ENCODE measurements at places on chromosomes 2 and 18. TPM values are rescaled to one million over a fixed set of nuclear protein-coding genes. Genes with fewer than 3 reads are reported as not detected.

DNA sequence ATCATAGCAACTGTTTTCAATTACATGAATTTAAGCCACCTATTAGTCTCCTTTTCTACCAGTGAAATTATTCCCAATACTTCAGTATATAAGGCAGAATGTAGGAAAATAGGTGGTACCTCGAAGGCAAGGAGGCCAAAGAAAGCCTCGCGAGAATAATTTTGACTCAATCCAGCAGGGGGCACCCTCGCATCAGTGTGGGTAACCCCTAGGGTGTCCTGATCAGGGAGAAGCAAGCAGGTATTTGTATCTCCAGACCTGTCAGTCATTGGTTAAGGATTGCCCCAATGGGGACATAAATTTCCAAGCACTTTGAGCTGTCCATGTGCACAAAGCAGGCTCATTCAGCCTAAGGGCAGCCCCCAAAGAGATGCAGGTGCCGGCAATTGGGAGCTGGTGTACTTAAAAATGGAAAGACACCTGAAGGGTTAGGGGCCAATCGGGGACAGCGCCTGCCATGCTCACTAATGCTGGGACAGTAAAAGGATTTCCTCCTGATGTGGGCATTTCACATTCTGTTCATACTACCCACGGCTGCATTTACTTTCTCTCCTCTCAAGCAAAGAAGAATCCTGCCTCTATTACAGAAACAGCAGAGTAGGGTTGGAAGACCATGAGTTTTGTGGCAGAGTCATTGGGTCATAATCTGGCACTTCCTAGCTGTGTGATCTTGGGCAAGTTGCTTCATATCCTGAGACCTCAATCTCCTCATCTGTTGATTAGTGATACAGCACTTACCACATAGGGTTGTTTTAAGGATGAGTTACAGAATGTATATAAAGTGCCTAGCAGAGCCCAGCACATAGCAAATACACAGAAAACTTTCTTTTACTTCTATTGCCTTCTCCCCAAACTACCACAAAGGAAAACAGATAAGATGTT, 136.1 kb downstream of the ICOS start:
- no peak overlapping the region for H3K4me3 ChIP-seq
- no peak overlapping the region for H3K27ac ChIP-seq
- H3K27me3 ChIP-seq: no peaks in the 10 kb centered on the region
- H3K36me3 ChIP-seq: no peaks in the 10 kb centered on the region
- no peak for DNase-seq

GRCh38 chr18:24841536-24841935, 381.1 kb downstream of the HRH4 start:
- no peaks in the 10 kb centered on the region for H3K36me3 ChIP-seq
- H3K4me1 ChIP-seq: no peaks in the 10 kb centered on the region
- no peak overlapping the region for H3K27ac ChIP-seq
- no peak for DNase-seq

- H3K36me3 ChIP-seq: no peaks in the 10 kb centered on the region
- no peak overlapping the region for H3K4me3 ChIP-seq
- H3K27me3 ChIP-seq: no peaks in the 10 kb centered on the region
- DNase-seq: peak; percentile 22
- H3K4me1 ChIP-seq: no peaks in the 10 kb centered on the region
These were observed 30.0 kb downstream of the RNF125 start for GRCh38 chr18:32048507-32049091.

GRCh38 chr18:46755315-46756024, 1.4 kb downstream of the ST8SIA5 start:
- no peaks in the 10 kb centered on the region for H3K36me3 ChIP-seq
- no peaks in the 10 kb centered on the region for H3K27me3 ChIP-seq
- DNase-seq: no peak
- no peak overlapping the region for H3K27ac ChIP-seq
- H3K4me3 ChIP-seq: no peak overlapping the region

GRCh38 chr2:21198637-21199036, 74.9 kb downstream of the TDRD15 start:
- H3K4me3 ChIP-seq: no peak overlapping the region
- H3K27ac ChIP-seq: no peak overlapping the region
- no peaks in the 10 kb centered on the region for H3K36me3 ChIP-seq
- H3K27me3 ChIP-seq: no peaks in the 10 kb centered on the region
- no peak for DNase-seq

DNA sequence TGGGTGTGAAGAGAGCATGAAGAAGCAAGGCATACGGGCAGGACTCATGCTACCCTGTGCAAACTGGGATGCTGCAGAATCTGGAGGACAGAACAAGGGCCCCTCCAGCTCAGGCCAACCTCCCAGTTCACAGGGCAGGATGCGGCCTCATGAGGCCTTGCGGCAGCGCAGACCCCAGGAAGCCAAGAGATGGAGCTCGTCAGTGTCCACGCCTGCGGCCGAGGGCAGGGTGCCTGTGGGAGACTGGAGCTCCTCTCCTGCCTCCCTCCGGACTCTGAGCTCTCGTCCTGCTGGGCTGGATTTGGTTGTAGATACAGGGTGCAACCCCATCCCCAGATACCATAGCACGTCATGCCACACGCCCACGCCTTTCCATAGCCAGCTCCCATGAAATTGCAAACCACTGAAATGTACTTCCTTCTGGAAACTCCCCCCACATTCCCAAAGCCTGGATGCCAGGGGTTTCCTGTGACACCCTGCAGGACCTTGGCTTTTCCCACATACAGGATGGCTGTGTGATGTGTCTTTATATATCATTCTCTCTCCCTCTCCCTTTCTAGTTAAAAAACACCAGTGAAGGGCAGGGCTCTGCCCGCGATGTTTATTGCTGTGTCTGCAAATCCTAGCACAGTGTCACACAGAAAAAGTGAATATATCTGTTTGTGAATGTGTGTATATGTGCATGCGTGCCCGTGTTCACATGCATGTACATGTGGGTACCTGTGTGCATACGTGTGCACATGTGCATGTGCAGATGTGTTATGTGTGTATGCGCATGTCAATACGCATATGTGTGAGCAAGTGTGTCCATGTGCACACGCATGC, 12.3 kb upstream of the SNTG2 start:
- H3K36me3 ChIP-seq: no peaks in the 10 kb centered on the region
- H3K27me3 ChIP-seq: no peaks in the 10 kb centered on the region
- no peak overlapping the region for H3K4me3 ChIP-seq
- DNase-seq: no peak

DNA sequence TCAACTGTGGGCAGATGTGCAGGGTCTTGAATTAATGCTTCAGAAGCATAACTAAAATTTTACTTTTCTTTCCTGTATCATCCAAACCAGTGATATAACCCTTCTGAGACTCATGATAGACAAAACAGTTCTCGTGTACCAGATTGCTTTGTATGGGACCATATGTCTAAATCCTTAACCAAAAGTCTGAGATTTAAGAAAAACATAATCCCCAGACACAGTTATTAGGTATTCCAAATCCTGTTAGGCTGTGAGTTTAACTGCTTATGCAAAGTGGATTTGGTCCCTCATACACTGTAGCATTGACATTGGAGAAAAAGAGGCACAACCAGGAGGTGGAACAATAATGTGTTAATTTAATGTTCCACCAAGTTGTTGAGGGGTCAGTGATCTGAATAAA, 235.0 kb downstream of the PMAIP1 start:
- no peaks in the 10 kb centered on the region for H3K4me1 ChIP-seq
- no peak overlapping the region for H3K27ac ChIP-seq
- DNase-seq: no peak
- H3K27me3 ChIP-seq: no peaks in the 10 kb centered on the region
- no peak overlapping the region for H3K4me3 ChIP-seq
- H3K36me3 ChIP-seq: no peaks in the 10 kb centered on the region

DNA sequence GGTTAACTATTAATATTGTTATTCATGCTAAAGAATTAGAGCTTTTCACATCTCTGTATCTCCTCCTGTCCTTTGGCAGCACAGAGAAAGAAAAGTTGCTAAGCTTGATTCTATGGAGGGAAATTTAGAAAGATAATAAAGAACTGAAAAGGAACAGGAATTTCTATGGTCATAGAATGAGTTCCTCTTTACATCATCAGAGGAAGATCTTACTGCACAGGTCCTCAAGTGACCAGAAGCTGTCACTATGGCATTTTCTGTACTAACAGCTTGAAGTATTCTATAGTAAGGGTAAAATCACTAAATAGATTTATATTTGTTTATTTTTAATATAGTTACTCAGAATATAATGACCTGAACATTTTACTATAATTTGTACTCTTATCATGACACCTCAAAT, 6.0 kb upstream of the PRKD3 start:
- no peaks in the 10 kb centered on the region for H3K36me3 ChIP-seq
- no peak for DNase-seq
- no peak overlapping the region for H3K27ac ChIP-seq

DNA sequence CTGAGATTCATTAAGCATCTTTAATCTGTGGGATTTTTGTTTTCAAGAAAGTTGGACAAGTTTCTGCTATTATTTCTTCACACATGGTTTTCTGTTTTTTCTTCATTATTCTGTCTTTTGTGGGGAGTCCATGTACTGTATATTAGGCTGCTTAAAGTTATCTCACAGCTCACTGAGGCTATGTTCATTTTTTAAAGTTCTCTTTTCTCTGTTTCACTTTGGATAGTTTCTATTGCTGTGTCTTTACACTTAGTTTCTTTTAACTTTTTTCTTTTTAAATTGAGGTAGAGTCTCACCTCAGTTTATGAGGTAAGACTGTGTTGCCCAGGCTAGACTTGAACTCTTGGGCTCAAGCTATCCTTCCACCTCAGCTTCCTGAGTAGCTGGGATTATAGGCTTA, 8.6 kb downstream of the OSBPL6 start:
- no peak overlapping the region for H3K27ac ChIP-seq
- H3K36me3 ChIP-seq: no peaks in the 10 kb centered on the region
- no peak overlapping the region for H3K4me3 ChIP-seq

- H3K27me3 ChIP-seq: no peaks in the 10 kb centered on the region
- H3K27ac ChIP-seq: no peak overlapping the region
- DNase-seq: no peak
- no peak overlapping the region for H3K4me3 ChIP-seq
These were observed 3.5 kb upstream of the SLC9A2 start for GRCh38 chr2:102615620-102616436.

DNA sequence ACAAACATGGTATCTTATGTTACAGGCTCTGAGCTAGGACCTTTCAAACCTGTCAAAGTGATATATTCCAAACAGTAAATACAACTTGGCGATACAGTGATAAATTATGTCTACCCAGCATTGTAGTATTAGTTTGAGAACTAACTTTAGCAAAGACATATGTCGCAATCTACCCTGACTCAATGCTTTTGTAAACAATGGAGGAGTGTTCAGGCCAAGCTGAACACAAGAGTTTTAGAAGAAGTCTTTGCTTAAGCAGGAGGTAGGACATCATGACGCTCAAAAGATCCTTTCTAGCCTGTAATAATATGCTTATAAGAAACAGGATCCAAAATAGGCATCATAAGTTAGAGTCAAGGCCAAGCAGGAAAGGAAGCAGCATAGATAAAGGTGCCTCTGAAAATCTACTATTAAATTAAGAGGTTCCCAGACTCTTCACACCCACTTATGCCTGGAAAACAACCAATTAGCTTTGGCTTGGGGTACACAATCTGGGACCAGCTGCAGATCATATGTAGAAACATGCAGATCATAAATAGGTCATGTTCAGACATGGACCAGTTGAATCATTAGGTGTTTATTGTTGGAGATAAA, 132.5 kb downstream of the CSRNP3 start:
- no peaks in the 10 kb centered on the region for H3K36me3 ChIP-seq
- no peak overlapping the region for H3K27ac ChIP-seq
- peaks cover 3% of the 10 kb centered on the region for H3K4me1 ChIP-seq
- no peak for DNase-seq
- peaks cover 3% of the 10 kb centered on the region for H3K27me3 ChIP-seq
- H3K4me3 ChIP-seq: no peak overlapping the region

DNA sequence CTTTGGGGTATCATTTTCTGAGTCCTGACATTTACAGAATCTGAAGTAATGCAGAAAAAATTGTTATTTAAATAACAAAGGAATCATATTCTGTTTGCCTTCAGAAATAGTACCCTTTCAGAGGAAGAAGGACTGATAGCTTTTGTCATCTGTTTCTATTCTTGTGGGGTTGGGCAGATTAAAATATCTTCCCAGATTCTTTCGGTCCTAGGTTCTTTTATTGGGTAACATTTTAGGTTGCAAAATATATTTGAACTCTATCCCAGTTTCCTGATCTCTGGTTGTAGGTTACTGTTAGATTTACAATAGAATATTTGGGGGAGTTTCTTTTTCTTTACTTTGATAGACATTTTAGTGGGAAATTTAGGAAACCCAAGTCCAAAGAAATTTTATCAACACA, 550.5 kb downstream of the SPAG16 start:
- H3K4me1 ChIP-seq: no peaks in the 10 kb centered on the region
- H3K27me3 ChIP-seq: no peaks in the 10 kb centered on the region
- H3K27ac ChIP-seq: no peak overlapping the region
- DNase-seq: no peak

GRCh38 chr2:112035786-112036185, 19.3 kb upstream of the TMEM87B start:
- no peak overlapping the region for H3K4me3 ChIP-seq
- H3K4me1 ChIP-seq: peaks cover 10% of the 10 kb centered on the region
- H3K27me3 ChIP-seq: no peaks in the 10 kb centered on the region
- no peaks in the 10 kb centered on the region for H3K36me3 ChIP-seq
- DNase-seq: no peak
- no peak overlapping the region for H3K27ac ChIP-seq

DNA sequence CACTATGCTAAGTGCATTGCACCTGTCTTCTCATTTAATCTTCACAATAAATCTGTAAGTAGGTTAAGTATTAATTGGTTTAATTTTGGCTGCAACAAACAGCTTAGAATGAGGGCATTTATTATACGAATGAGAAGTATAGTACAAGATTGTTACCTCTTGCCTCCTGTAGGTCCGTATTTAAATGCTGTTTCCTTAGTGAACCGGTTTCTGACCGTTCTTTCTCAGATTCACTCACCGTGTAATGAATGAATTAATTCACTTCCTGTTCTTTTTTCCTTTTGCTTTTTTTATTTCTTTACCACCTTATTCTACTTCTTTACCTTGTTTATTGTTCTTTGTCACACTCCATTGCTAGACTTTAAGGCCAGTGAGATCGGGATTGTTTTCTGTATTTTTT, 153.8 kb upstream of the RASGRP3 start:
- peaks cover 7% of the 10 kb centered on the region for H3K4me1 ChIP-seq
- no peak for DNase-seq
- H3K27ac ChIP-seq: no peak overlapping the region
- H3K27me3 ChIP-seq: no peaks in the 10 kb centered on the region
- no peak overlapping the region for H3K4me3 ChIP-seq
- H3K36me3 ChIP-seq: no peaks in the 10 kb centered on the region

The PPIL3 gene
- total RNA-seq: 33.5 TPM

The MROH2A gene
- total RNA-seq: not detected

The CHRND gene
- total RNA-seq: not detected

The ATOH8 gene
- total RNA-seq: 37.7 TPM

The ANKAR gene
- total RNA-seq: 9.9 TPM

The GNLY gene
- 2.1 TPM for total RNA-seq

The ARL6IP6 gene
- total RNA-seq: 12.8 TPM
